Activated gamma-delta T cell treated with Interleukin-2 at 50 U/mL for 16 hours (primary cell): ENCODE measurements at places on chromosomes 7 and 10.

- no peak for DNase-seq
Observed at GRCh38 chr10:38003588-38003987, 6.9 kb upstream of the ZNF33A start.

GRCh38 chr10:43121444-43121843 is 16.8 kb upstream of the CSGALNACT2 start:
- no peak for DNase-seq

DNA sequence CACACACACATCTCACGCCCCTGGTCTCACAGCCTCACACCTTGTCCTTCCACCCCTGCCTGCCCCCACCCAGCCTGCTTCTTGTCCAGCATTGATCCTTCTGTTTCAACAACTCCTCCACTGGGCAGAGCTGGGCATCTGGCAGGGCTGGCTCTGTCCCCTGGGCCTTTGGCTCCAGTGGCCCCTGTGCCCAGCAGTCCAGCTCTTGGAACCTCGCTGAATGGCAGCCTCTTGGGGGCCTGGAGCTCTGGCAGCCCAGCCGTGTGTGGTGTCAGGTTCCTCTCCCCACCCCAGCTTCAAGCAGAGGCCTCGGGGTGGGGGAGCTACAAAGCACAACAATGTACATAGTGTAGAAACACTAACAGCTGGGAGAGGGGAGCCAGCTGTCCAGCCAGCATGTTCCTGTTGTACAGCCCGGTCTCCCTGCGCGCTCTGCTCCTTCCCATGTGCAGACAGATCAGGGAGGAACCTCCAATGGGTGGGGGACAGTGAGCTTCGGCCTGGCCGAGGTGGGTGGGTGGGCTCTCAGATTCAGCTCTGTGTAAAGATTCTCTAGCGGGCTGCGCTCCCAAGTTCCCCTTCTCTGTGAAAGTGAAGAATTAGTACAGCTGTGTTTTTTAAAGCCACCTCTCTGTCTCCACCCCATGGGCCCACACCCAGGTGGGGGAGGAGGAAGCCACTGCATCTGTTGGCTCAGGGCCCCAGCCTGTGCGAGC is 19.4 kb downstream of the ZMIZ2 start:
- no peak for DNase-seq

GRCh38 chr7:43479042-43479441 is 103.9 kb upstream of the STK17A start:
- DNase-seq, result no peak

DNA sequence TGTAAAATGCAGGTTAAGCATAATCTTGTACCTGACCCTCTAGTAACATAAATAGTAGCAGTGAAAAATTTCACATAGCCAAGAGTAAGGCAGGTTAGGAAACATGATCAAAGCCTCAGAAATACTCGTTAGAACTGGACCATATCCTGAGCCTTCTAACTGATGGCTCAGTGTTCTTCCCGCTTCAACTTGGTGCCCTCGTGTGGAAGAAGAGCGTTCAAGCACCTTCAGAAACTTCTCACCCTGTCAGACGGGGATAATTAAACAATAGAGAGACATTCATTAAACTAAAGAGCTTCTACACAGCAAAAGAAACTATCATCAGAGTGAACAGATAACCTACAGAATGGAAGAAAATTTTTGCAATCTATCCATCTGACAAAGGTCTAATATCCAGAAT is 124.5 kb downstream of the MYOF start:
- no peak for DNase-seq

DNA sequence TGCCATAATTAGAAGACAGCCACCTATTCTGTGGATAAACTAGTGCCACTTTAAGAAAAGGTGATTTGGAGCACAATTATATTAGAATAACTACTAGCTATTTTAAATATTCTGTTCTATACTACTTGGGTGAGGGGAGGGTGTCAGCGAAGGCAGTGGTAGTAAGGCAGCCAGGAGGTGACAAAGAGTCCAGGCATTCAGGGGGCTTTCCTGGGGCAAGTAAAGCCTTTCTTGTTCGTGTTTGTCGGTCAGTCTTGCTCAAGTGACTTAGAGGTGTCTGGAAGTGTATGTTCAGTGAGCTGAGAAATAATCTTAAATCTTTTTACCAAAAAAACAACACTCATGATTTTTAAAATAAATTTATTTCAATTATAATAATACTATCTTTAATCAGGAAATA is 34.4 kb downstream of the ADD3 start:
- DNase-seq, result no peak

- no peak for DNase-seq
Observed at GRCh38 chr7:140889645-140890044, 35.1 kb downstream of the BRAF start.

- DNase-seq, result no peak
Observed at GRCh38 chr10:125396676-125397075, 236.3 kb upstream of the CTBP2 start.

- no peak for DNase-seq
Observed at GRCh38 chr10:75395066-75395931, 6.3 kb downstream of the ZNF503 start.

GRCh38 chr10:79069325-79070080 is 737 bp downstream of the ZMIZ1 start:
- DNase-seq, result peak; percentile 37

DNA sequence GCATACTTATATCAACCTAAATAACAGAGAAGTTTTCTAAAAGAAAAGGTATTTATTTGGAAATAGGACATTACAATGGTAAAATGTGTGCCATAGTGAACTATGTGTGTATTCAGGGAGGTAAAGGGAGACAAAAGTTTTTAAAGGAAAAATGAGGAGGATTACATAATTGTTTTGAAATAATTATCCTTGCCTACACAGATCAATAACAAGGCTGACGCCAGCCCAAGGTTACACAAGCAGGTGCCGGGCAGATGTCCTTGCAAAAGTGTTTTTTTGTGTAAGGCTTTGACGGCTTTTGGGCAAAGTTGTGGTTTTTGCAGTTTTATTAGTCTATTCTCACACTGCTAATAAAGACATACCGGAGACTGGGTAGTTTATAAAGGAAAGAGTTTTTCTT is 22.7 kb upstream of the SLC35B4 start:
- DNase-seq, result no peak

- DNase-seq, result no peak
Observed at GRCh38 chr7:131570401-131570800, 14.0 kb upstream of the PODXL start.

GRCh38 chr10:68235581-68235980 is 3.7 kb upstream of the ATOH7 start:
- DNase-seq, result no peak

- no peak for DNase-seq
Observed at GRCh38 chr7:94907026-94907810, at the start of gene PPP1R9A. TSS of gene PPP1R9A (plus strand) at chr7:94907594. CDS start at chr7:94910114, 2,520 bp downstream.

DNA sequence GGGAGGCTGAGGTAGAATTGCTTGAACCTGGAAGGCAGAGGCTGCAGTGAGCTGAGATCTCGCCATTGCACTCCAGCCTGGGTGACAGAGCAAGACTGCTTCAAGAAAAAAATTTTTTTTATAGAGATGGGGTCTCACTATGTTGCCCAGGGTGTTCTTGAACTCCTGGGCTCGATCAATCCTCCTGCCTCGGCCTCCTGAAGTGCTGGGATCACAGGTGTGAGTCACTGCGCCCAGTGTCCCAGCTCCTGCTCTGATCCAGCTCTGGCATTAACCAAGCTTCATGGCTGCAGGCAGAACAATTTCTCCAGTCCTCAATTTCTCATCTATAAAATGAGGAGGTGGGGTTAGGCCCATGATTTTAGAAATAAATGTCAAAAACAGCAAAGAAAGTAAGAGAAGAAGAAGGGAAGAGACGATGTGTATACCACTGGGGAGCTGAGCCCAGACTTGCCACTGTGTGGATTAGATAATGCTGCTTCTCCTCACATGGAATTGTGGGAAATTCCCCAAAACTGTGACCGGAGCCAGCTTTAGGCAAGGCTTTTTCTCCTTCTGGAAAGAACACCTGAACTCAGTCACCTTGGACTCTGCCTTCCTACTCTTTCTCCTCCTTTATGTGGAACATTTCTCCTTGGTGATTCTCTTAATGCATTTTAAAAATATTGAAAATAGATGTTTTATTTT is 25.5 kb downstream of the IL15RA start:
- DNase-seq, result no peak

GRCh38 chr7:138755842-138756590 is 41.8 kb upstream of the TMEM213 start:
- no peak for DNase-seq

DNA sequence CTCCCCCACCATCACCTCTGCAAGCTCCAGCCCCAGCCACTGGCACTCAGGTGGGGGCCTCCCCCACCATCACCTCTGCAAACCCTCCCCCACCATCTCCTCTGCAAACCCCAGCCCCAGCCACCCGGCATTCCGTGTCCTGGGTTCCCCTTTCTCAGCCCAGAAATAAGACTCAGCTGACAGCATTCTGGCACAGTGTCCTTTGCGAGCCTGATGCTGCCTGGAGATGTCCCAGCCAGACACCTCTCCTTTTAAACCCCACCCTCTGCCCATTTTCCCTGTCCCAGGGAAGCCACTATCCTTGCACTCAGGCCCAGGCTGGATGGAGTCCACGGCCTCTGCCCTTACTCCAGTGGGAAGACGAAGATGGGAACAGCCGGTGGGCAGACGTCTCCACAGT is 49.8 kb downstream of the ELFN1 start:
- no peak for DNase-seq

- DNase-seq, result no peak
Observed at GRCh38 chr7:154699417-154699816, 303.5 kb downstream of the PAXIP1 start.

- no peak for DNase-seq
Observed at GRCh38 chr10:65805993-65806392, 1119.8 kb upstream of the LRRTM3 start.

GRCh38 chr7:125568799-125569198 is 639.2 kb upstream of the POT1 start:
- no peak for DNase-seq

- DNase-seq, result no peak
Observed at GRCh38 chr10:21308018-21308417, 217.5 kb downstream of the SKIDA1 start.

DNA sequence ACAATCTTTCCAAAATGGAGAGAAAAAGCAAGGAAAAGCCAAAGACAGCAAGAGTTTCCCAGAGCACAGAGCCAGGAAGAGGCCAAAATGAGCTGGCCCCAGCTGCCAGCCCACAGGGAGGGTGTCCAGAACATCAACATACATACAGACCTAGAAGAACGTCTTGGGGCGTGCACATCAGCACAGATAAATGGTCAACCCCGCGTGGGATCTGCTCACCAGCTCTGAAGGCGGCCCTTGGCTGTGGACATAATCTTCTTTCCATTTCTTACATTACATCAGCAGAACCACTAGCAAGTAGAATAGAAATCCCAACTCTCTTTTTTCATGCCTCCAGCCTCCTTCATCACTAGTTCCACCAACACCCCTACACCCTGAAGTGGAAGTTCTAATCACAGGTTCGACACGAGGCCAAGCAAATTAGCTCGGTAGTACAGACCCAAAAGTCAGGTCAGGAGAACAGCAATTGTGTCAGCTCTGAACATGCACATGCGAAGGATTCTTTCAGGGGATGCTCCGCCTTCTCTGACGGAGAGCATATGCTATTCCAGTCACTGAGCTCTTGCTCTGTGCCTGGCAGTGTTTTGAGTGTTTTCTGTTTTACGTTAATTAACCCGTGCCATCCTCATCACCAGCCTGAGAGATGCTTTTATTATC is 16.4 kb downstream of the SH3PXD2A start:
- no peak for DNase-seq

DNA sequence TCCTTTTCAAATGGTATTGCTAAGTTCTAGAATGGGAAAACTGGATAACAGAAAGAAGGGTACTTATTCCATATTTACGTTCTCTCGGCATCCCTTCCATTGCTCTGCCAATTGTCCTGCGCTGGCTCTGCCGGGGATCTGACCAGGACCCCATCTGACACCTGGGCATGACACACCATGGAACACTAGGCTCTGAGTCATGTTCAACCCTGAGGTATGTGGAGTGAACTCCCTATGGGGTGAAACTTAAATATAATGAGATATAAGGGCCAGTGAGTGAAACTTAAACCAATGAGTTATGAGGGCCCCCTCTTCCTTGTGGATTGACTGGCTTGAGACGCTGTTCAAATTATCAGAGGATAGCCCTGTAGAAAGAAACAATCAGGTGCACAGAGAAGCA is 55.1 kb upstream of the ZEB1 start:
- DNase-seq, result no peak

- no peak for DNase-seq
Observed at GRCh38 chr7:124635416-124635815, 130.2 kb downstream of the GPR37 start.

GRCh38 chr10:66996996-66997395 is 71.2 kb downstream of the LRRTM3 start:
- DNase-seq, result no peak

GRCh38 chr7:101058355-101058754 is 26.9 kb upstream of the TRIM56 start:
- DNase-seq, result peak; percentile 39

GRCh38 chr7:17010637-17011300 is 129.0 kb upstream of the AGR3 start:
- no peak for DNase-seq

DNA sequence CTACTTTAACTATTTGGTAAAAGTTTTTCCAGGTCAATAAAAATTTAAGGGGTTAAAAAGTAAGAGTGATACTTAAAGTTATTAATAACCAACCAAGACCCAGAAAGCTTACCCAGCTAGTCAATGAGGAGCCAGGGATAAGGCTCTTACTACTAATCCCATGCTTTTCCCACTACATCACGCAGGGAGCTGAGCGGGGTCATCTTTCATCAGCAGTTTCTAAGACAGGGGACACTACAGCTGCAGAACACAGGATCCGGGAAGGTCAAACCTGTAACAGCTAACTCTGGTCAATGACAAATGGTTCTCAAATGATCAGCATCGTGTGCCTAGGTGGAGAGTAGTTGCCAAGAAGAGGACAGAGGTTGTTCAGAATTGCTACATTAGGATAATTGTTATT is 65.1 kb downstream of the RSU1 start:
- DNase-seq, result no peak

DNA sequence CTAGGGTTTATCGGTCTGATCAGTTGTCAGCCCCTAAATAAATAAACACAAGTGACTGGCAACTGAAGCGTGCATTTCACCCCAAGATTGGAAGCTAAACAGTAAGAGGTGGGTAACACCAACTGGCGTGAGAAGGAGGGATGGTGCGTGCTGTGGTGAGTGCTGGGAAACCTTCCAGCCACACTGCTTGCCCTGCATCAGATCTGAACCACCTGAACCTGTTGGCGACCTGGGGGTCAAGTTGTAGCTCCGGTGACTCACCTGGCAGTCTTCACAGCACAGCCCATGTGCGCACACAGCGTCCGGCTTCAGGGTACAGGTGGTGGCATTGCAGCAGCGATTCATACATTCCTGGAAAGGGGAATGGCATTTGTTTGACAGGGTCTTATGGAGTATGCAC is 170.1 kb downstream of the FANK1 start:
- no peak for DNase-seq

DNA sequence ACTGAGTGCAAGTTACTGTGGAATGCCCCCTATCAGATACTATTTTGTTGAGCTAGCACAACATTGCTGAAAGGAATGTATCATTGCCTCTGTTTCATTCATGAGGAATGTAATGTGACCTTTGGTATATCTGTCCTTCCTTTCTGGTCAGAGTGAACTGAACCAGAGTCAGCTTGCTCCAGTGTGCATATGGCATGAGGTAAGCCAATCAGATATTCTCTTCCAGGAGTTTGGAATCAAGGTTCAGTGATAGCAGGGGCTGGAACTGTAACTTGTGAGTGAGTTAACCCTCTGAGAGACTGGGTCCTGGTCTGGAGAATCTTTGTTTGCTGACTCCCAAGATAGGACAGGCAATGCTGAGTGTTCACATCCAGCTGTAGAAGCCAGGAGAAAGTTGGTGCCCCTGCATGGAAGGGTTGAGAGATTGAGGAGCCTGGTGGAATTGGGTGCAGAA is 45.3 kb upstream of the OSBPL3 start:
- DNase-seq, result no peak

GRCh38 chr7:51301806-51302205 is 14.8 kb downstream of the COBL start:
- no peak for DNase-seq
